ENCODE measurements at places on chromosomes 2 and 18.
A peak's percentile ranks its signal among the peaks of the same experiment; 100 is the strongest.

DNA sequence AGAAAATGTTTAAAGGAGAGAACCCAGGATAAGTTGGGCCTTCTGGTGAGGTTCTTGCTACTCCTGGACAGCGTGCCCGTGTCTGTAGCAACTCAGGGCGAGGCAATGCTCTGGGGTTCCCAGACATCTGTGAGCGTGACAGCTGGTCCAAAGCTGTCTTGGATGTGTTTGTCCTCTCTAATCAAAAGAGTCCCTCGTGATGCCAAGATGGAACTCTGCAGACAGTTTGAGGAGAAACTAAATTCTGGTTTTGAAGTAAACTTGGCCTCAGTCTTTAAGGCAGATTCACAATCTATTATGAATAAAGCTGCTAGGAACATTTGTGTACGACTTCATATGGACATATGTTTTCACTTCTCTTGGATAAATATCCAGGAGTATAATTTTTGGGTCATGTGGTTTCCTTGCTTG lies 47.3 kb downstream of the TMEM17 start:
- no peak for DNase-seq

- no peak for DNase-seq
Observed at GRCh38 chr2:121898483-121898882, 143.0 kb downstream of the TSN start.

DNA sequence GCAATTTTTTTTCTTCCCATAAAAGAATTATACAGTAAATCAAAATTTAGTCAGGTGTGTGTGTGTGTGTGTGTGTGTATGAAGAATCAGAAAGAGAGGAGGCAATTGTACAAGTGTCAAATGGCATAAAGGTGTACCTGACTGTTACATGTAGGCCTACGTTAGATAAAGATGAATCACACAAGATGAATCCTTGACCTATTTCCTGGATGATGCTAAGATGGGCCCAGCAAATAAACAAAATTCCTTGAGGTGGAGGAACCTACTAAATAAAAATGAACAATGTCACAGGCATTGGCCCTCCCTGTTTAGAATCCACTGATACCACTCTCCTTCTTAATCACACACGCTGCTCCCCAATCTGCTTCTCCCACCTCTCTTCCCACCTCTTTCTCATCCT lies 79.7 kb upstream of the LRATD1 start:
- DNase-seq, result no peak

DNA sequence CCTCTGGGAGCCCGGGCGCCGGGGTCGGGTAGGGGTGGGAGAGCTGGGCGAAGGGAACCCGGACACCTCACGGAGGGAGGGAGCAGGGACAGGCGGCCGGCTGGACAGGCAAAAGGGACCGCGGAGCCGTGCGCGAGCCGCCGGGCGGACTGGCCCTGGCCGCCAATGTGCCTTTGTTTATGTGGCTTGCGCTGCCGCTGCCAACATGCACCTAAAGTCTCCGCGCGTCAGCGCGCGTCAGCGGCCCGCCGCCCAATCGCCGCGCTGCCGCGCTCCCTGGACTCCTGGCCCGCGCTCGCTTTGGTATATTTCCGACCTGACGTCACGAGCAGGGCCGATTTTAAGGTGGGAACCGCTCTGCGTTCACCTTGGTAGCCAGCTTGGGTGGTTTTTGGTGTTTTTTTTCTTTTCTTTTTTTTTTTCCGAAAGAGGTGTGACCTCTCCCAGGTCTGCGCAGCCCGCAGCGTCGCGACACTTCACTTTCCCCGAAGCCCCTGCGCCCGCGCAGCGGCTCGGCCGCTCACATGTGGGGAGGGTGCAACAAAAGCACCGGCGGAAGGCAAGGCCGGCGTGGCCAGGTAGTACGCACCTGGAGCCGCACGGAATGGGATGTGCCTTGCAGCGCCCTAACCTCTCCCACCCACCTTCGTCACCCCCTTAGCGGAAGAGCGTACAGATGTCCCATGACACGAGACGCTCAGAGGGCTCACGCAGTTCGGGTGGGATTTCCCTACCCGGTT lies at the start of gene NR4A2:
Gene NR4A2 (minus strand): TSS at position 188 of the 740 bp plus-strand sequence. CDS start 2,535 bp downstream, outside the sequence.
- DNase-seq, result peak; percentile 58

DNA sequence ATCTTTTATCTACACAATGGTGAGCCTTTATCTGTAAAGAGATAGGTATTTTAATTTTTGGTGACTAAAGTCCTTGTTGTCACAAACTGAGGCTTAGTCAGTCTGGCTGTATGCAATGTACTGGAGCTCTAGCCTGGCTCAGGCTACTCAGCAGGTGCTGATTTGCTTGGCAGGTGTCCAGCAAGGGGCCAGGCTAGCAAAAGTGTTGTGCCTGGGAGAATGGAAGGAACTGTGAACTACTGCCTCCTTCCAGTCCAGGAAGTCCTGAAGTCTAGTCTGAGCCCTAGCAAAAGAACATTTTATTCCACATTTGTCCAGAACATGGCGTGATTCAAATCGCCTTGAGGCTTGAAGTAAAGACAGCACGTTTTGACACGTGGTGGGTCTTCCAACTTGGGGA lies 260.5 kb downstream of the CCDC85A start:
- DNase-seq, result no peak

- DNase-seq, result no peak
Observed at GRCh38 chr2:46095830-46096229, 201.4 kb upstream of the EPAS1 start.

DNA sequence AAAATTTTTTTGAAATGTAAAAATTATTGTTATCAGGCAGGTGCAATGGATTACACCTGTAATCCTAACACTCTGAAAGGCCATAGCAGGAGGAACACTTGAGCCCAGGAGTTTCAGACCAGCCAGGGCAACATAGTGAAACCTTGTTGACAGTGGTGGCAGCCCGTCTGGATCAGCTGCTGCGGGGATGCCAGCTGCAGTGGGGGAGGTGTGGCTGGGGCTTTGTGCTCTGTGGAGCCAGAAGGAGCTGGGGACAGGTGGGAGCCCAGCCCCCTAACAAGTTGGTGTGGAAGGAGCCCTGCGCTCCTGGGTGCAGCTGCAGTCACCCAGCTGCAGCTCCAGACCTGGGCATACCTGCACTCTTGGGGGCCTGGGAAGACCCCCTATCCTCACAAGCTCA lies 182.4 kb upstream of the MC4R start:
- no peak for DNase-seq

DNA sequence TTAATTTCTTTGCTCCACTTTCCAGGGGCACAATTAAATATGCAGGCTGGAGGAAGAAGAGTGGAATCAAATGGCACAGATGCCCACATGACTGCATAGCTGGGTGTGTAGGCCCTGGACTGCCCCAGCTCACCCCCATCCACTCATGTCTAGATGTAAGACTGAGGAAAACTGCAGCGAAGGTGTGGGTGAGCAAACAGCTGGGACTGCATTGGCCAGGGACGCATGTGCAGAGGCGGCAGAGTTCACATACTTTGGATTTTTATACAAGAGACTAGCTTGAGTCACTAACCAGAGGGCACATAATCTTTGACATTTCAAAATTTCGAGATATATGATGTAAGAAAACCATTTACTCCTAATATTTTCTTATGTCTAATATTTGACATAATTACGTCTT lies 60.1 kb downstream of the SPIRE1 start:
- DNase-seq, result peak; percentile 6

DNA sequence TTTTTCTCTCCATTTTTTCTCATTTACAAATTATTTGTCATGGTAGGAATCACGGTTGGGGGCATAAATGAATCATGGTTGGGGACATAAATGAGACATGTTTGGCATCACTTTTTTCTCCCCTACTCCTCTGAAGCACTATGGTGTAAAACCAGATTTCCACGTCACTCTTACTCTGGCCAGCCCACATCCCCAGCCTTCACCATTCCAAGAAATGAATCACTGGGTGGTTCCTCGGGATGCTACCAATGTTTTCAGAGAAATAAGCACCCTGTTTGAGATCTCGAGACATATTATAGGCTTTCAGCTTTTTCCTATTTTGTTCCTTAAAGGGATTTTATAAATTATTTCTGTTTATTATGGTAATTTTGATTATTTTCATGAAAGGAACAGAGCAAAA lies 155.0 kb upstream of the SLC8A1 start:
- no peak for DNase-seq

DNA sequence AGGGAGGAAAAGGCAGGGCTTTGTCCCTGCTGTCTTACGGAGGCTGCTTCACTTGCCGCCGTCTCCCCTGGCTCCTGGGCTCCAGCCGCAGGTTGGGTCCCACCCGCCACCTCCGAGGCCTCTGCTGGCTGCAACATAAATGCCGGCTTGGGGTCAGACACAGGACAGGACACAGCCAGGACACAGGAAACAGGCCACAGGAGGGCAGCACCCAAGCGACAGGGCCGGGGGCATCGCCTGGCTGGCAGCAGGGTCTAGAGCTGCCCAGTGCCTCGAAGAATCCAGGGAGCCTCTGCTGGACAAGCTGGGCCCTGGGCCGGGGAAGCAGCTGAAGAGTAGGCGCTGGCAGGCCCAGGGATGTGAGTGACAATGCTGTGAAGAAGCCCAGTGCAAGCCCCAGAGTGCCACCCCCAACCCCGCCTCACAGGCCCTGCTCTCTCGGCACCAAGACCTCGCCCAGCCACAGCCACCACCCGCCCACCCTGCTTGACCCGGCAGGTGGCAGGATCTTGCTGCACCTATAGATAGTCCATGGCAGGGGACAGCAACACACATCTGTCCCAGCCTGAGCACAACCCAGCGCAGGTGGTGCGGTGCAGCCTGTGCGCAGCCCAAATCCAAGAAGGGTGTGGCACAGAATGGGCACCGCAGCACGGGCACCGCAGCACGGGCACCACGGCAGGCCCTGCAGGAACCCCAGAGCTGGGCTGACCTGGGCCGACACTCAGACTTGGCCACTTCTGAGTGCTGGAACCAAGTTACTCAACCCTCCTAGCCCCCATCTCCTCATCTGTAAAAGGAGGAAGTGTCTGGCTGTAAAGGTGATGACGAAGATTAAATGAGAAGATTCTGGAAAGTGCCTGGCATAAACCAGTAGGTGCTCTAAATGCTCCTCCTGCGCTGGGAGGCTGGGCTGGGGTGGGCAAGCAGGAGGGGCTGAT lies 55.6 kb downstream of the BIN1 start:
- DNase-seq, result no peak

DNA sequence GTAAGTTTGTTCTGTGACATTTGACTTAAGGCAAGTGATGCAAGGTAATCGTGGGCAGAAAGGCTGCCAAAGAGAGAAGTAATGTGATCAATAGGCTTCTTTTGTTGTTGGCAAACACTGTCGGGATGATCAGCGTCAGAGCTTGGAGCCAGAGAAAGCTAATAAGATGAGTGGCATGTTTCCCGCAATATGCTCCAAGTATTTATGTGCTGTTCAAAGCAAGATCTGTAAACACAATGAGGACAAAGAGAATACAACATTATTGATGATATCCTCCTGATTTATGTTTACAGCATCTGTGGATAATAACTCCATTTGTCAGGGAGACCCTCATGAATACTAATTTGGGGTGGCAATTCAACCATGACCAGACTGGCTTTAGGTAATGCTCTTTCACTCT lies 603.3 kb downstream of the TDRD15 start:
- no peak for DNase-seq
